ENCODE measurements at places on chromosomes 4 and X.
A peak's percentile ranks its signal among the peaks of the same experiment; 100 is the strongest.

DNA sequence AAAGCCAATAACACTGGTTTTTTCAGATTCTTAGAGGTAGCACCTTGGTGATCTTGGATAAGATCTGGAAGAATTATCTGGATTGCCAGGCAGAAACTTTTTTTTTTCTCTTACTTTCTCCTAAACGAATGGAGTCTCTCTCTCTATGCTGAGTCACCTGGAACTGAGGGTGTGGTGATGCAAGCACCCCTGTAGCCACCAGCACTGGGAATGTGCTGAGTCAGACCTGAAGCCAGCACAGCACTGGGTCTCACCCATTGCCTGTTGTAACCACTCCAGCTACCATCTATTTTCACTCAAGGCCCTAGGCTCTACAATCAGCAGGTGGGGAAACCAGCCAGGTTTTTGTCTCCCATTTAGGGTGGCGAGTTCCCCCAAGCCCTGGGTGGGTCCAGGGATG is 923.8 kb downstream of the RAPGEF2 start:
- no peak for DNase-seq

- no peak for DNase-seq
Measured at GRCh38 chr4:76954489-76954888, 4.9 kb downstream of the SEPTIN11 start.

DNA sequence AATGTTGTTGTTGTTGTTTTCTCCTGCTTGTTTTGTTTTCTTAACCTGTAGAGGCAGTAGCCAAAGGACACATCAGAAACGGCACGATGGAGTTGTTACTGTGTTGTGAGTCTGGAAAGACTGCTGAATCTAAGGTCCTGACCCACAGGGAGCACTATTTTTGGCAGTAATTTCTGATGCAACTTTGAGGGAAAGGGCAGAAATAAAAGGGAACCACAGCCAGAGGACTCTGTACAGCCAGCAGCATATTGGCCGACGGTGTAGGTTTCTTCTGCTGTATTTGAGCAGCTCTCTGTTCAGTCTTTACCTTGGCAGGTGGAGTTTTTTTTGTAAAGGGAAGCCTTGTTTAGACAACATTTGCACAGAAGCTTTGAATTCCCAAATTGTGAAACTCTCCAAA is 203.0 kb upstream of the GPR101 start:
- DNase-seq: no peak

- DNase-seq: peak; percentile 97
Measured at GRCh38 chr4:89110986-89111832, at the start of gene TIGD2. TIGD2 (plus strand) TSS chr4:89111533; CDS start chr4:89112975, 1,442 bp downstream.

DNA sequence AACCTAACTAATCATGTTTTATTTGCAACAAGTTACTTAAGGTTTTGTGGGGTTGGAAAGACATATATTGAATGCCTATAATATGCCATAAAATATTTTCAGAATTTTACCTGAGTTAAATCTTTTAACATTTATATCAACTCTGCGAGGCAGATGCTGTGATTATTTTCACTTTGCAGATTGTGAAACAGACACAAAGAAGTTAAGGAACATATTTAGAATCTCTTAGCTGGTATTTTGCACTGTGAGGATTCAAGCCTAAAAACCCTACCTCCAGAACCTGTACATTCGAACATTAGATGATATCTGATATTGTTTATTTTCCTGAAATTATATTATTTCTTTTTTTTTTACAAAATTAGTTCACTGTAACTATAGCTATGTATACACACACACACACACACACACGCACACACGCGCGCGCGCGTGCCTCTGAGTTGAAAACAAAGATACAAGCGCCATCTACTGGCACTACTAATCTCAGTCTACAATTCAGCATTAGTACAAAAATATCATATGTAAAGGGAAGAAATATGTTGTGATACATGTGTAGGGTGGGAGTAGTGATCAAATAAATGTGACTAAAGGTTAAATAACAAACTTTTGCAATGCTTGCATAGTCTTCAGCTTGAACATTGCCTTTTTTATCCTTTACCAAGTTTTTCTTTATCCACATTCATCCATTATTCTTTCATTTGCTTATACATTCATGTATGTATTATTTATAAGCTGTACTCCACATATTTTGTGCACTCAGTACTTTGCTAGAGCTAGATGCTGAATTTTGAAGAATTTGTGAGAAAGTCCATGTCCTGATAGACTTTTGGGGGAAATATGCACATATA is 61.5 kb downstream of the ANXA10 start:
- DNase-seq: peak; percentile 25

GRCh38 chr4:182126096-182126495 is 117.1 kb upstream of the TENM3 start:
- no peak for DNase-seq

GRCh38 chr4:70680934-70681333 is 7.4 kb upstream of the UTP3 start:
- no peak for DNase-seq

GRCh38 chr4:2742823-2743517 is 13.2 kb downstream of the TNIP2 start:
- DNase-seq: no peak

GRCh38 chrX:43861750-43862149 is 20.5 kb downstream of the MAOB start:
- no peak for DNase-seq

DNA sequence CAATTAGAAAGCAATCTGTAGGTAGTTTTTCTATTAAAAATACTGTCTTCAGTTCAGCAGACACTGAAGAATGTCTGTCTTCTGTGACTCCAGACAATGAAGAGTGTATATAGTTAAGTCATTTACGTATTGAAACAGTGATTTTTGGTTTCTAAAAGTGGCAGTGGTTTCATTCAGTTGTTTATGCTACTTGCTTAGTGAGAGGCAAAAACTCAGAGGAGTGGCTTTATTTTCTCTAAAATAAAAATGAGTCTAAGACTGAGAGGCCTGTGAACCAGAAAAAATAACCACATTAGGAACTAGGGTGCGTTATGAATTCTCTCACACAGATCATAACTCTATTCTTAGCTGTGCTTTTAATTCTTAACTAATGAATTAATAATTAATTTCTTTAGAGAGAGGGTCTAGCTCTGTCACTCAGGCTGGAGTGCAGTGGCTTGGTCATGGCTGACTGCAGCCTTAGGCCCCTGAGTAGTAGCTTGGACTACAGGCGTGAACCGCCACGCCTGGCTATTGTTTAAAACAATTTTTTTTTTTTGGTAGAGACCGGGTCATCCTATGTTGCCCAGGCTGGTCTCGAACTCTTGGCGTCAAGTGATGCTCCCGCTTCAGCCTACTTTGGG is 31.4 kb downstream of the FREM3 start:
- peak; percentile 23 for DNase-seq

DNA sequence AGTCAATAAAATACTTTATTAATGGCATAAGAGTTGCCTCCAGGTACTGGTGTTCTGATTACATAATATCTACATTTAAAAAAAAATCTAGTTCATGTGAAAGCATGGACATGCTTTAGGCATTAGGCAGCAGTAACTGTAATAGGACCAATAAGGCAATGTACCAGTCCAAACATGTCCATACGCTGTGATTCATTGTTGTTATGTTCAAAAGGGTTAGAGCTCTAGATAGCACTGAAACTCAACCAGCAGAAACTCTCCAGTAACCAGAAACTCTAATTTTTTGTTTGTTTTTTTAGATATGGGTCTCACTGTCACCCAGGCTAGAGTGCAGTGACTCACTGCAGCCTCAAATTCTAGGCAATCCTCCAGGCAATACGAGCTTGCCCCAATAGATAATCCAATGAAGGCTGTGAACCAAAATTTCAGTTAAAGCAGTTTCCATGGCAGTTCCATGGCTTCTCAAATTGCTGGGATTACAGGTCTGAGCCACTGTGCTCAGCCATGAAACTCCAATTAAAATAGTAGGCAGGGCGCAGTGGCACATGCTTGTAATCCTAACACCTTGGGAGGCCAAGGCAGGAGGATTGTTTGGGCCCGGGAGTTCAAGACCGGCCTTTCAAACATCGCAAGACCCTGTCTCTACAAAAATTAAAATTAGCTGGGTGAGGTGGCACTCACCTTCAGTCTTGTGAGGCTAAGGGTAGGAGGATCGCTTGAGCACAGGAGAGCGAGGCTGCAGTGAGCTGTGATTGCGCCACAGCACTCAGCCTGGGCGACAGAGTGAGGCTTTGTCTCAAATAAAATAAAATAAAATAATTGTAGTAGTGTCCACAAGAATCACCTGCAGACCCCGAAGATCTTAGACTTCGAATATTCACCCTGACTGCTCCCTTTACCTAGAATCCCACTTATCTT is 36.3 kb downstream of the MGARP start:
- DNase-seq: no peak

GRCh38 chr4:77493120-77493752 is 112.4 kb upstream of the CXCL13 start:
- DNase-seq: no peak

DNA sequence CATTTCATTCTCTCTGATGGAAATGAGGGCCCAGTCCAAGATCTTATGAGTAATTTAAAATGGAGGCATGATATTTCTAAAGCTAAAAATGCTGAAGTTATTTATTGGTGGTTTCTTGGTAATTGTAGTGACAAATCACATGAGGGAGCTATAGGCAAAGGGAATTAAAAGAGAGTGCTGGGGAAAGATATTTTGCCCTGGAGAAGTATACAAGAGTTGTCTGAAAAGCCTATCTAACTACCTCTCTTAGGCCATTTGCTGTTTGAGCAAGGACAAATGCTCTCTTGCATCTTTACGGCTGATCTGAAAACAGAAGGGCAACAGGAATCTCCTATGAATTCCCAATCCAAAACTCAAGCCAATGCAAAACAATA is 89.4 kb downstream of the FMR1NB start:
- no peak for DNase-seq

DNA sequence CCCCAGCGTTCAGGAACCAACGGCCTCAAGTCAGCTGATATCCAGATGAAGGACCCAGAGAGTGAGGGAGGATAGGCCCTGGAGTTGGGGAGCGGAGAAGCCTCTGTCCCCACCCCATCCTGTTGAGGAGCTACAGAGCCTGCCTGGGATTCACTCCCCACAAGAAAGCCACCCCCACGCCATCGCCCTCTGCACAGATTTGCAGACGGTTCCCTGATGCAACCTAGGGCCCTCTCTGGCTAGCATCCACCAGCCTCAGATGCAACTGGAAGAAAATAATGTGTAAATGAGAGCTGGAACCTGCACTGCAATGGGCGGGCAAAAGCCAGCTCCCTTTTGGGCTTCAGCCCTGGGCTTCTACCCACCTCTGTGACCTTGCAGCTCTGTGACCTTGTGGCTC is 185.6 kb downstream of the BCOR start:
- no peak for DNase-seq

GRCh38 chrX:38664285-38664684 is 102.9 kb downstream of the TSPAN7 start:
- no peak for DNase-seq

Measured in GM10248 (cell line).